ENCODE measurements at places on chromosomes 1 and 21.

- no peak for DNase-seq
These were observed 7.6 kb downstream of the NHLH1 start for GRCh38 chr1:160374306-160375110.

GRCh38 chr1:18191481-18192155, 84.0 kb downstream of the IGSF21 start:
- no peak for DNase-seq

DNA sequence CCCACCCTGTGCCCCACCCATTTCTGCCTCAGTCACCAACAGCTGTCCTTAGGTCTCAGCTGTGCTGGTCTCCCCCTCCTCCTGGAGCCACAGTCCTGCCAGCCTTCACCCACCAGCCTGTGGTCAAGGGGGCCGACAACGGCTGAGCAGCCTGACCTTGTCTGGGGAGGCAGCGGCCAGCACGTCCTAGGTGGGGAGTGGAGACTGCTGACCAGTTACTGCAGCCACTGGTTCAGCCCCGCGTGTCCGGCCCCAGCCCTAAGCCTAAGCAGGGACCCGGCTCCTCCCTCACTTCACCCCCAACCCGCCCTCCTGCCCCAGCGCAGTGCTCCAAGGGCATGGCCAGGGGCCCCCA, 79.2 kb downstream of the MORN1 start:
- no peak for DNase-seq

- no peak for DNase-seq
These were observed 18.1 kb upstream of the POFUT2 start for GRCh38 chr21:45305836-45306235.

- no peak for DNase-seq
These were observed 687 bp upstream of the SEMA6C start for GRCh38 chr1:151147132-151147503.
